ENCODE measurements at places on chromosomes 12 and 14.
A peak's percentile ranks its signal among the peaks of the same experiment; 100 is the strongest.

DNA sequence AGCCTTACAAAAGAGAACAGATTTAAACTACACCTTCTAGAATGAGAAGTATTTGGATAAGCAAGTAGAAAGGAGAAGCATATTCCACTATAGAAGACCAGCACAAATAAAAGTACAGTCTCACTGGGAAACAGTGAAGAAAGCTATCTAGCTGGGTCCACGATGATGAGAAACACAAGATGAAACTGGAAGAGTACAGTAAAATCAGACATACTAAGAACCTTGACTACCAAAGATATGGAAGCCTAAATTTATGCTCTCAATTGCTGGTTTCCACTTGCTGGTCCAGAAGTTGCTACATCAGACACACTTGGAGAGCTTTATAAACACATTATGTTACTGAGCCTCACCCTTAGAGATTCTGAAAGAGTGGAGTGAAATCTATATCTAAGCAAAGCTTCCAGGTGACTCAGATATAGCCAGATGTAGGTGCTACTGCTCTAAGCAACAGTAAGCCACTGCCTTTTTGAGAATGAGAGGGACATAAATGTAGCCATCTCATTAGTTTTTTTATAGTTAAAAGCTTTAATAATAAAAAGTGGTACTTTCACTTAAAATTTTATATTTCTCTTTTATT is 96.3 kb upstream of the BBS10 start:
- DNase-seq = no peak

DNA sequence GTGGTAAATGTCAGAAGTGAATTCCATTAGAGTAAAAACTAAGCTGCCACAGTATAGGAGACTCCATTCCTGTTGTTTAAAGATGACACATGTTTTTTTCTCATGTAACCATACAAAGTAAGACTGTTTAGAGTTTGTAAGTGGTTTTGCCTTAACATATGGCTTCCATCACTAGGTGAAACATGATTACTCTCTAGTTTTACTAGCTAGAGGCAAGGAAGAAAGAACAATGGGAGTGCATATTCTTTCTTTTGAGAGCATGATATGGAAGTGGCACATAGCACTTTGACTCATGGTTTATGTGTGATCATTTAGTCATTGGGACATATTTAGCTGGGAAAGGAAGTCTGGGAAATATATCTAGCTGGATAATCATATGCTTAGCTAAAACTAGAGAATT is 7.7 kb downstream of the ATF7IP start:
- no peak for DNase-seq

DNA sequence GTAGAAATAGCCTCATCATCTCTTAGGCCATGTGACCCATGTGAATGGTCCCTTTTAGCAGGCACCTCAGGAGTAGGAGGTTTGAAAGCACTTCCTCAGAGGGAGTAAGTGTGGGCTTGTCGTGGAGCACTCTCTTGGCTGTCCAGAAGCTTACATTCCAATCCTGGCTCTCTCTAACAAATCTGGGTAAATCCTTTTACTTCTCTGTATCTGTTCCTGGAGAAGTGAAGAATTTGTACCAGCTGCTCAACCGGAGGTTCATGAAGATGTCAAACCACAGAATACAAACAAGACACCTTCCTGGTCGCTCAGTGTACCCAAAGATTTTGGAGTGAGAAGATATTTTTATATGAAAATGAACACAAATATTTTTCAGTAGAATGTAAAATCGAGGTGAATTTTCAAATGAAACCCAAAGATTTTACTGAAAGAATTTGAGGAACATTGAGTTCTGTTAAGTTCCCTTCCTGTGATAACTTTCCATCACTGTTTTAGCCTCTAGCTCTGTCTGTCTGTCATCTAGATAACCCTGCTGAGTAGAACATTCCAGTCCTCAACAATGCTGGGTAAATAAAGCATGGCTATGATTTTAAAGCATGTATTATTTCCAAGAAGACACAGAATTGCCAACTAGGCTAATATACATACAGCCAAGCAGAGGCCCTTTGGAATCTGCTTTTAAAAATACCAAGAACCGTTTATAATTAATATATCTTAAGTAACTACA is 263.9 kb upstream of the RGS6 start:
- DNase-seq = no peak

DNA sequence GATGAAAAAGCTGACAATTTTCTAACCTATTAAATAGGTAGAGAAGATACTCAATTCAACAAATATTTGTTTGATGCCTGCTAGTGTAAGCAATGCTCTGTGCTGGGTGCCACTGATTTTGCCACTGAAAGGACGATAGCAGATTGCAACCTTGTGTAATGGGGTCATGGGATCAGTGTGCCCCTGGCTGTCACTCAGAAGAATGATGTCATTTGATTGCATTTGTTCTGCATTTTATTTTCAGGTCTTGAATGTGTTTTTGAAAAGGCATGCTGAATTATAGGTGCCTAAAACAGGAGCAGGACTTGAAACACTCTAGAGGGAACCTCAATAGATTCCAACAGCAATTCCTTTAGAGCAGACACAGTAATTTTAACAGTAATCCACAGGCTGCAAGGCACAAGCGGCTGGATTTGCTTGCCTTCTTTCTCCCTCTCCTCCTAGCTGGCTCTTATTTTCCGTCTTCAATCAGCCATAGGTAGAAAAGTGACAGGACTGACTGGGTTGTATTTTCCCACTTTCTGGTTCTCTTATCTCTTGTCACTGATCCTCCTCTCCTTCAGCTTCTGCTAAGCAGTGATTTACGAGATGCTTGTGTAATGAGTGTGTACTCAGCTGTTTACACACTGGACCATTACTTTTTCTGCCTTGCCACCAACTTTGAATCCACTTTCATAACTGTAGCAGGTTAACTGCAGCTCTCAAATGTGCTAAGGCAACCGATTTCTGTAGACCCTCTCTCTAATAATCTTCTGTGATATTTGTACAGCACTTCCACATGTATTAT is 4.1 kb downstream of the PLXNC1 start:
- DNase-seq = no peak

- DNase-seq = no peak
Observed at GRCh38 chr14:52442166-52442565, 110.1 kb downstream of the TXNDC16 start.

DNA sequence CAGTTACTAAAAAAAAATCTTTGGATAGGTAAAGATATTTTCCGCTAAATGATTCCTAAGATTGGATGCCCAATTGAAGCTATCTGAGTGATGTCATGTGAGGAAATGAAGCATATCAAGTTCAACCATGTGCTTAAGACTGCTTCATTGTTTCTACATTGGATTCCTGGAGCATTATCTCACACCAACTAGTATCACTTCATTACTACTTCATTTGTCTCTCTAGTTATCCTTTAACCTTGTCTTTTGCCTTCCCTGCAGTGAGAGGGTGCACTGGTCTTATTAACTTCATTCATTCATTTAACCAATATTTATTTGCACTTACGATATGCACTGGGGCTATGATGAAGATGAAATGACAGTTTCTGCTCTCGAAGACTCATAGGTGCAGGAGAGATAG is 198.1 kb downstream of the SLC38A4 start:
- no peak for DNase-seq

DNA sequence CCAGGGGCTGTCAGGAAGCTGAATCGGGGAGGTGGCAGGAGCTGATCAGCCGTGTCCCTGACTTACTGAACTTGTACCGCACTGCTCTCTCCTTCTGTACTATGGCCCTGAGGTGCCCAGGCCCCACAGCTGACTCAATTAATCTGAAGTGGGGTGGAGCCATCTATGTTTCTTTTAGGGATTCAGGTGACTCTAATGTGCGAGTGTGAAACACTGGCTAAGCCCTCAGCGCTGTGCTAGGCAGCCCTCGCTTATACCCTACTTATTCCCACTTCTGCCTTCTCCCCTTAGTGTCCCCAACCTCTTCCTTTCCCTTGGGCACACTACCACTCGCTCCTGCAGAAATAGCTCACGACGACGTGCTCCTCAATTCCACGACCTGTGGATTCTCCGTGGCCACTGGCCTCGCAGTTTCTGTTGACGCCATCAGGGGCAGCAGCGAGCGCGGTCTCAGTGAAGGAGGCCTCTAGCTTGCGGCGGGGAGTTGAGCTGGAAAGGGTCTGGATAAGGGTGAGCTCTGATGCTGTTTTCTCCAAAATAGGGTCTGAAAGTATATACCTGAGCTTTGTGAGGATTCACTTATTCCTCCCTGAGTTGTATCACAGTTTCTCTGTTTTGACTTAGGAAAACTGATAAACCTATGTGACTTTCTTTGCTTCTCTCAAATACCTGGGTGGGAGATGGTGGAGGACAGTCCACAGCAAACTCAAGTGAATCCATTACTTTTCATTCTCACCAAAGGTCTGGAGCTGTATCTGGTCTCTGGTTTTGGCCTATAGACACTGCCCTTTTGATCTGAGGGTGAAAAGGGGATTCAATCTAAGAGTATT is 167.6 kb downstream of the SLC41A2 start:
- DNase-seq = peak; percentile 15

GRCh38 chr14:62029569-62029924 is 267.3 kb downstream of the SNAPC1 start:
- DNase-seq = no peak

GRCh38 chr14:76396714-76397187 is 20.8 kb downstream of the ESRRB start:
- DNase-seq = no peak

DNA sequence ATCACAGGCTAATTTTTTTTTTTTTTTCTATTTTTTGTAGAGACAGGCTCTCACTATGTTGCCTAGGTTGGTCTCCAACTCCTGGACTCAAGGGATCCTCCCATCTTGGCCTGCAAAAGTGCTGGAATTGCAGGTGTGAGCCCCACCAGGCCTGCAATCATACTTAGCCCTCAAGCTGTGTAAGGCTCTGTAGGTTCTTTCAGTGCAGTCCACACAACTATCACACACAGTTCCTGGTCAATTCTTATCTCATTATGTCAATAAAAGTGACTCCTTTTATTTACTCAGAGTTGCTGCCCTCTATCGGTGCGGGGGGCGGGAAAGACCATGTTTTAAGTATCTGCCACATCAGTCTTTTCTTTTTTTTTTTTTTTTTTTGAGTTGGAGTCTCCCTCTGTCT is 29.0 kb downstream of the SLC2A3 start:
- DNase-seq = no peak

GRCh38 chr14:90253826-90254225 is 2.5 kb upstream of the PSMC1 start:
- no peak for DNase-seq
